AG09309 (cell line): ENCODE measurements at places on chromosomes 12 and 14.

DNA sequence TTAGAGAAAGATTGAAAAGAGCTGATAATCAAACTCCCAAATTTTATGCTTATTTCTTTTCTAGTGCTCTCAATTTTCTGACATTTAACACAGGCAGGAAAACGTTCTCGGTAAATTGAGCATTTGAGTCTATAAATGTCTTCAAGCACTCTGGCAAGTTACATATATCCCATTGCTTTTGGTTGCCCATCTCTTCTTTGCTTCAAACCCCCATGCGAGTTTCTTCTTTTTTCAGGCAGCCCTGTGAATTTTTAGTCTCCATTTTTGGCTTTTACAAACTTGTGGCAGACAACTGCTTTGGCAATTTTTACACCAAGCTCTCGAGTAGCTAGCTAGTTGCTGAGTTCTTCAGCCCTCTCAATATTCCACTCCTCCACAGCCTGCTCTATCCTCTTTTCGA, 8.7 kb upstream of the TMEM63C start:
- no peak for DNase-seq

DNA sequence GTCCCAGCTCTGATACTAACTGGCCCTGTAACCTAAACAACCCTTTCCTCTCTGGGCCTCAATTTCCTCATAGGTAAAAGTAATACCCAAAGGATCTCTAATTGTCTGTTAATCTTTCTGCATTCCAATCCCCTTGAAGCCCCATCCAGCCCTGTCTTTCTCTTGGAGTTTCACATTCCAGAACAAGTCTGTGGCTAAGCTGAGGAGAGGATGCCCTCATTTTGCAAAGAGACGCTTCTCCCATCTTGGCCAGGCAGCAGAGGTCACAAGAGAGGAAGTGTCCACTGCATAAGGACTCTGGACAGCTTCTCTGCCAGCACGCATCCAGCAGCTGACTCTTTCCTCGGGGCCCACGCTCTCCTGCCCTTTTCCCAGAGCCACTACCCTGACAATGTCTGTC, 263.4 kb upstream of the FKBP4 start:
- no peak for DNase-seq

DNA sequence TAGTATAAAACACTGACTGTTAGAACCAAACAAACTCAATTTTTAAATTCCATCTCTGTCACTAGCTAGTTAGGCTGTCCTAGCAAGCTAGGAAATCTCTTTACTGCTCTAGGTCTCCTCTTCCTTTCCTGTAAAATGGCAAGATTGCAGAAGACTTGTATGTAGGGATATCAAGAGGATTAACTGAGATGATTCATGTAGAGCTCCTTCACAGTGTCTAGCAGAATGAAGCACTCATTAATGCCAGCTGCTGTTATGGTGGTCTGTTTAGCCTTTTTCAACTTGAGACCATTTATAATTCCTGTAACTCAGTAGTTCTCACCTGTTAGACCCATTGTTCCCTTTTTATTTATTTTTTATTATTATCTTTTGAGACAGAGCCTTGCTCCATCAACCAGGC, 67.8 kb upstream of the KCNH3 start:
- no peak for DNase-seq

DNA sequence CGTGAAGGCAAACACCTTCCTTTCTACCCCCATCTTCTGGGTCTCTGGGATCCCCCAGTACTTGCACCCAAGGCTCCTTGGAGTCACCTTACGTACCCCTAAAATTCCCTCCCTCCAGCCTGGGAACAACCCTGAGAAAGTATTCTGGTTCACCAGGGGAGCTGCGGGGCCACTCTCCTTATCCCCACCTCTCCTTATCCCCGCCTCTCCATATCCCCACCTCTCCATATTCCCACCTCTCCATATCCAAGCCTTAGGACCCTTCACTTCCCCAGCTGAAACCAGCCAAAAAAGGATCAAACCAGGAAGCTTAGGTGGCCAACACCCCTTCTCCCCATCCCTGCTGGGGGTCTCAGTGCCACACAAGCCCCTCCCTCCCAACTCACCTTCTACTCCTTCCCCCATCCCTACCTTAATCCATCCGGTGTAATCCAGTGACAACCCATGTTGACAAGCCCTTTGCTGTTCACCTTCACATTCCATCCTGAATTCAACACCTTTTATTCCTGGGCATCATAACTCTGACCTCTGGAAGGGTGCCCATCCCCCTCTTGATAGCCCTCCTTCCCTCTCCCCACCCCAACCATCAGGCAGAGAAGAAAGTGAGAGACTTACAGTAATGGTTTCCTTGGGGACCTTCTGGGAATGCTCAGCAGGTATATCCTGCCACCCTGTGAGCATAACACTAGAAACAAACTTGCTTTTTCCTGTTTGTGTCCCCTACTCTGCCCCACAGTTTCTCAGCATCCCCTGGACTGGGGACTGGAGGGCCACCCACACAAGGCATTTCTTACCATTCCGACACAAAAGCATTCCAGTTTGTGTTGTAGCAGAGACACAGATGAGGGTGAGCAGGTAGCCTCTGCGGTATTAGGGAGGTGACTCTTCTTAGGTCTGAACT, 1.6 kb upstream of the MSI1 start:
- no peak for DNase-seq

DNA sequence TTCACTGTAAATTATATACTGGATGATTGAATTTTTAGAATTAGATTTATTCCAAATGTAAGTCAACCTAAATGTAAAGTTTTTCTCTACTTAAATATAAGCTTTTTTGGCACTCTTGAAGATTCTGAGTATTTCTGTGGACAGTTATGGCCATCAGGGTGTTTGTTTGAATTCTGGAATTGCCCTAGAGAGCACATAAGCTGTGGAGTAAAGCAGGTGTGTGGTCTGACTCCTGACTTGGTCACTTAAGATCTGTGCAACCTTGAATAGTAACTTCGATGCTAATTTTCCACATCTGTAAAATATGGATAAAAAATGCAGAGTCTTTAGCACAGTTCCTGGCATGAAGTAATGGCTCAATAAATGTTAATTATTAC, 64.4 kb downstream of the FUT8 start:
- DNase-seq: no peak

GRCh38 chr14:92969430-92969829, 46.5 kb downstream of the CHGA start:
- no peak for DNase-seq

GRCh38 chr12:114954511-114955055, 270.6 kb upstream of the TBX3 start:
- no peak for DNase-seq

DNA sequence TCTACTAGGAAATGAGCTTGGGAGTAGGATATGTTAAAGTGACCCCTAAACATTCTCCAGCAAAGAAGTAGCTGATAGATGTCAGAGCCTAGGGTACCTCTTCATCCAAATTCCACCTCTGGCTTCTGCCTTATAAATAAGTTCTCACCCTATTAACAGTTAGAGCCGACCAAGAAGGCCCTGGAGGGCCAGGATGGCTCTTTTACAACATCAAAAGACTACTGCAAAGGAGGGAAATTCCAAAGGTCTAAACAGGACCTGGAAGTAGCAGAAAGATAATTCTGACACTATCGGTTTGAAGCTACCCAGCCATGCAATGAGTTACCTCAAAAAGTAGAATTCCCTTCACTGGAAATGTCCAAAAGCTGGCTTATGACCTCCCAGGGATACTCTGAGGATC, 90.0 kb downstream of the PPM1H start:
- DNase-seq: no peak

- DNase-seq: no peak
Measured at GRCh38 chr12:70317781-70318180, 48.3 kb upstream of the KCNMB4 start.

GRCh38 chr14:28629328-28630004, 137.1 kb upstream of the FOXG1 start:
- DNase-seq: no peak

DNA sequence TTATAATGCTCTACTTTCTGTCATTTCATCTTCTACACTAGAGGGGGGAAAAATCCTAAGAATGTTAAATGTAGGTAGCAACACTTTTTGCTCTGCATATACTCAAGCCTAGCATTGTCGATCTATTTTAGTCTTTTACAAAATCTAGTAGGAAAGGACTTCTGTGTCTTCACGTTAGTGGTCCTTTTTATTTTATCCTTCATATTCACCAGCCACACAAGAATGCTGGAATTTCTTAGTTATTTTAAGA, 253.0 kb upstream of the FLRT2 start:
- no peak for DNase-seq

DNA sequence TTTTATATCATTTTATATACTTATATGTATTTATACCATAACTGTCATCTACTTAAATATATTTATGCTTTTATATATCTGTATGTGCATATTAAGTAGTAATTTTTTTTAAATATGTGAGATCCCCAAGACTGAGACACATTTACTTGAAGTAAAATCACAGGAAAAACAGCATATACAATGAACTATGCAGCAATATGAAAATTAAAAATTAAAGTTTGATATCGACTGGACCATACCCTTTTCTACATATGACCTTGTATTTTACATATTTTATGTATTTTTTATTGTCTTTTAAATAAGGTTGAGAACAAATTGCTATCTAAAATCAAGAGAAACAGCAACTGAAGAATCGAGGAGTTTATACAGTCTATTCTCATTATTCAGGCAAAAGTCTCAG, 50.0 kb downstream of the TSPAN19 start:
- DNase-seq: no peak

DNA sequence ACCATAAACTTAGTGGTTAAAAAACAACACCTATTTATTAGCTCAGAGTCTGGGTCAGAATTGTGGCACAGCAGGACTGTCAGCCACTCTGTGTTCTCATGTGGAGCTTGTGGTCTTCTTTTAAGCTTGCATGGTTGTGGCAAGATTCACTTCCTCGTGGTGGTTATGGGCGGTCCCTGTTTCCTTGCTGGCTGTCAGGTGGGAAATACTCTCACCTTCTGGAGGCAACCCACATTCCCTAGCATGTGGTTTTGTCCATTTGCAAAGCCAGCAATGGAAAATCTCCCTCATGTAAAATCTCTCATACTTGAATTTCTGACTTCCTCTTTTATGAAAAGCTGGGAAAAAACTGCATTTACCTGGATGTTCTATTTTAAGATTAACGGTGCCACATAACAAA, 229.8 kb downstream of the ALX1 start:
- no peak for DNase-seq

- DNase-seq: no peak
Measured at GRCh38 chr12:94031763-94032162, 116.6 kb upstream of the PLXNC1 start.

GRCh38 chr12:9773216-9773877, 12.6 kb upstream of the CD69 start:
- no peak for DNase-seq

DNA sequence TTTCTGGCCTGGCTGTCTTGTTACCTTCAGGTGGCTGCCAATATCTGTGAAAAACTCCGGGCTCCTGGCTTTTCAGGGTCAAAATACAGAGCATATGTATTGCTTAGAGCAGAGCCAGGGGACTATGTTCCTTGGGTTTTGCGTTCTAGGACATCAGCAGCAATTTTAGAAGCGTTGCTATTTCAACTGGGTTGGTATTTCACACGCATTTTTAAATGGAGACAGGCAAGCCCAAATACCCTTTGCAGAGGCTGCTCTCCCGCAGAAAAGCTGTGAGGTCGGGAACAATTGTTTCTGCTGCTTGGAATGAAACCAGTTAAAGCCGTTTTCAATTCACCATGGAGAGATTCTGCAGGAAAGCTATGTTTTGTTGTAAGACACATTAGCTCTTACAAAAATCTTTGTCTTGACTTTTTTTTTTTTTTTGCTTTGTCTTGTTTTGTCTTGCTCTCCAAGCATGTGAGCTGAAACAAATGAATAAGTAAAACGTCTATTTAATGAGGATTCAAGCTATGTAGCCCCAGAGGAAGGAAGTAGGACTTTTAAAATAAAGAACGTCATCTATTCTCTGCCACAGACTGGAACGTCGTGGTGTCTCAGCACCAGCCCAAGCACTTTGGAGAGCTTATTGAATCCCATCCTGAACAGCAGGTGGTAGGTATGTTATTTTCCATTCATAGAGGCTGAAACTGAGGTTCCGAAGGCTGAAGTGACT, 181.0 kb upstream of the TBX3 start:
- no peak for DNase-seq

GRCh38 chr12:28998662-28999120, 150.4 kb upstream of the FAR2 start:
- DNase-seq: peak; percentile 41

- DNase-seq: no peak
Measured at GRCh38 chr14:103314496-103315277, 19.4 kb upstream of the EIF5 start.

DNA sequence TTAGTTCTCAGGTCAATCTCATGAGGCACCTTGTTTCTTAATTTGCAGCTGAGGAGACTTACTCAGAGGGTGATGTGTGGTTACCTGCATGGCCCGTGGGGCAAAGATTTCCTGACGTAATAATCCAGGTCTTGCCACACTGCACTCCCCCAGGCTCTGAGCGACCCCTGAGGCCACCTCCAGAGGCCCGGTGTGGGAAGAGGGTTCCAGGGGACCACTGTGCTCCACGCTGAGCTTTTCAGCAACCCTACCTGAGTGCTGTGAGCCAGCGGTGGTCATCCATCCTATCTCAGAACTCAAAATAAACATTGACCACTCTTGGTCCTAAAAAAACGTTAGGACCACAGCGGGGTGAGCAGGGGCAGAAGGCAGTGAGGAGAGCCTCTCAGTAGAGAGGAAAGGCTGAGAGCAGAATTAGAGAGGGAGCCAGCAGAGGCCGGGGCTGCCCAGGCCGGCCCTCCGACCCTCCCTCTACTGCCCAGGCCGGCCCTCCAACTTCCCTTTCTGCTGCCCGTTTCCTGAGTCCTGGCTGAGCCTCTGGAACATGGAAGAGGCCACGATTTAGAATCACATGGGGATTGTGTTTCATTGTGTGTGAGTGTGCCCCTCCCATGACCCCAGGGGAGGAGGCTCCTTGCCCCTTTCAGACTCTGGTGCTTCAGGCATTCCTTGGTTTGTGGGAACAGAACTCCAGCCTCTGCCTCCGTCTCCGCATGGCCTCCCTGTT, 188.2 kb upstream of the DIO3 start:
- no peak for DNase-seq

DNA sequence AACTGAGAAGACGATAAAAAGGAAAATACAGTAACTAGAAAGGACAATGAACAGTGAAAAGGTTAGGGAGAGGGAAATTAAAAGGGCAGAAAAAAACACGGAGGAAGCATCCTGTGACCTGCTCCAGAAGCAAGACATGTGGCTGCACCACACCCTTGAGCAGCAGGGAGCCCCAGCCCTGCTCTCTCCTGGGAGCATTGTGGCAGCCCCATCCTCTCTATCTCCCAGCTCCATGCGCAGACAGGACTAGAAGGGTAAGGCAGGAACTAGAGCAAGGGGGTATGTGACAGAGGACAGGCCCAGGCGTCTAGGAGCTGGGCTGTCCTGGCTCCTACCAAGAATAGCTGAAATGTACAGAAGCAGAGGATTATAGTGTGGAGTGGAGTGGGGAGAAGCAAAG, 38.6 kb upstream of the SMUG1 start:
- DNase-seq: no peak

DNA sequence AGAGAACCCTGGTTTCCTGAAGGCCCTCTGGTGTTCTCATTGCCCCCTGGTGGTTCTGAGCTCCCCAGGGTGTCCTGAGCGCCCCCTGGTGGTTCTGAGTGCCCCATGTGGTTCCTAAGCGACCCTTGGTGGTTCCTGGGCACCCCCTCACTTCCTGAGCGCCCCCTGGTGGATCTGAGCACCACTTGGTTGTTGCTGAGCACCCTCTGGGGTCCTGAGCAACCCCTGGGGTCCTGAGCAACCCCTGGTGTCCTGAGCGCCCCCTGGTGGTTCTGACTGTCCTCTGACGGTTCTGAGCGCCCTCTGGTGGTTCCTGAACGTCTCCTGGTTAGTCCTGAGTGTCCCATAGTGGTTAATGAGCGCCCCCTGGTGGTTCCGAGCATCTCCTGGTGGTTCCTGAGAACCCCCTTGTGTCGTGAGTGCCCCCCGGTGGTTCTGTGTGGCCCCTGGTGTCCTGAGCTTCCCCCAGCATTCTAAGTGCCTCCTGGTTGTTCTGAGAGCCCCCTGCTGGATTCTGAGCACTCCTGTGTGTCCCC, 568.3 kb downstream of the TMEM121 start:
- DNase-seq: no peak
